ENCODE measurements at places on chromosomes 6 and 20. TPM values are rescaled to one million over a fixed set of nuclear protein-coding genes. Genes with fewer than 3 reads are reported as not detected.

DNA sequence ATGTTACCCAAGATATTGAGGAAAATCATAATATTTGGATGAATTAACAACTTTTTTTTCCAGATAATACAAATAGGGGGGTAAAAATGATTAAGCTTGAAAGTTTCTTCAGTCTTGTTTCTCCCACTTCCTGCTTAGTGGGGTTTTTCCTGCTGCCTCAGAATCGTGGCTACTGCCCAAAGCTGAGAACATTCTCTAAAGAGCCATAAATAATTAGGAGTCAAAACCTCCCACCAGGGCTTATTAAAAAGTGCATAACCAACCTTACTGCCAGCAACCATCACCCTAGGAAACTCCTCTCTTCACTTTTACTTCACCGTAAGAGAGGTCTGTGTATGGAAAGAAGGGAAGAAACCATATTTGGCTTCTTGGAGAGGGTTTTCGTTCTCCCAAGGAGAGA is 9.0 kb upstream of the LCA5 start:
- no peak overlapping the region for H3K4me3 ChIP-seq
- DNase-seq: no peak
- no peak overlapping the region for H3K27ac ChIP-seq
- H3K27me3 ChIP-seq: no peaks in the 10 kb centered on the region

DNA sequence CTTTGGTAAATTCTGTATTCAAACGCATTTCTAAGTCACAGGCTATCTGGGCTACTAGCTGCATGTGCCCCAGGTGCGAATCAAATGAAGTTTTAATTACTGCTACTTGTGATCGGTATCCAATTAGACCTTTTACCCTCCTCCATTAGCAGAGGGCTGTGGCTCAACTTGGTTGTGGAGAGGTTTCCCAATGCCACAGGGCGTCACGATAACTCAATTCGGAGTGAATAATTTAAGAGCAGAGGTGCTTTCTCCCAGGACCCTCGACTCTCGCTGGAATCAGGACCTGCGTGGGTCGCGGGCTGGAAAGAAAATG is 640 bp downstream of the SAYSD1 start:
- peaks cover 44% of the 10 kb centered on the region for H3K4me1 ChIP-seq
- peak overlapping the region; percentile 77 for H3K27ac ChIP-seq
- H3K36me3 ChIP-seq: no peaks in the 10 kb centered on the region
- DNase-seq: no peak

GRCh38 chr20:20229595-20229994 is 138.3 kb upstream of the INSM1 start:
- H3K36me3 ChIP-seq: no peaks in the 10 kb centered on the region
- H3K27me3 ChIP-seq: no peaks in the 10 kb centered on the region
- H3K4me3 ChIP-seq: no peak overlapping the region

DNA sequence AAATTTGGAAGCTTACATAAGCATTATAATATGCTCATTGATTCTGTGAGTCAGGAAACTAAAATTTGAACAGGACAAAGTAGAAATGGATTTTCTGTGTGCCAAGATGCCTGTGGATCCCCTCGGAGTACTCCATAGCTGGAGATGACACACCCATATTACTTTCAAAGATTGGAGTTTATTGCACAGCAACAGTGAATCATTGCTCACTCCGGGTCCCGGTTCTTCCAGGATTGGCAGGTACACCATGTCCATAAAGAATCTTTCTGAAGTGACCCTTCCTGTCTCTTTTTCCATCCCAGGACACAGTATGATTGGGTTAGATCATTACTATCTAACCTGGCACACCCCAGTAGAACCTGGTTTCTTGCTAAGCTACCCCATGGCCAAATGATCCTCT is 2.7 kb upstream of the BTN2A2 start:
- H3K27me3 ChIP-seq: no peaks in the 10 kb centered on the region
- H3K27ac ChIP-seq: no peak overlapping the region
- peaks cover 14% of the 10 kb centered on the region for H3K36me3 ChIP-seq
- no peak overlapping the region for H3K4me3 ChIP-seq
- peaks cover 49% of the 10 kb centered on the region for H3K4me1 ChIP-seq
- no peak for DNase-seq

DNA sequence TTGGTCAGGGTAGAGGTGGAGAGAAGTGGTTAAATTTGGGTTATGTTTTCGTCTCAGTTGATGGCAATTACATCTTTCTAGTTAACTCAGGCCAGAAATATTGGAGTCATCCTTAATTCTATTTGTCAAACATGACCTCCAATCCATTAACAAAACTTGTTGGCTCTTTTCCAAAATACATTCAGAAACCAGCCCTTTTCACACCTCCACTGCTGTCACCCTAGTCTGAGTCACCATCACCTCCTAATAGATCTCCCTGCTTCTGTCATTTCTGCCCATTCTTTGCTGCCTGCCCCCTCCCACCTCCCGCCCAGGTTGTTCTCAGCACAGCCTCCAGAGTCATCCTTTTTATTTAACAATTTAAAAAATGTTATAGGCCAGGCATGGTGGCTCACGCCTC is 3.0 kb upstream of the ABCF1 start:
- peaks cover 12% of the 10 kb centered on the region for H3K36me3 ChIP-seq
- peak overlapping the region; percentile 22 for H3K27ac ChIP-seq
- no peak for DNase-seq
- peaks cover 41% of the 10 kb centered on the region for H3K4me1 ChIP-seq
- no peaks in the 10 kb centered on the region for H3K27me3 ChIP-seq

DNA sequence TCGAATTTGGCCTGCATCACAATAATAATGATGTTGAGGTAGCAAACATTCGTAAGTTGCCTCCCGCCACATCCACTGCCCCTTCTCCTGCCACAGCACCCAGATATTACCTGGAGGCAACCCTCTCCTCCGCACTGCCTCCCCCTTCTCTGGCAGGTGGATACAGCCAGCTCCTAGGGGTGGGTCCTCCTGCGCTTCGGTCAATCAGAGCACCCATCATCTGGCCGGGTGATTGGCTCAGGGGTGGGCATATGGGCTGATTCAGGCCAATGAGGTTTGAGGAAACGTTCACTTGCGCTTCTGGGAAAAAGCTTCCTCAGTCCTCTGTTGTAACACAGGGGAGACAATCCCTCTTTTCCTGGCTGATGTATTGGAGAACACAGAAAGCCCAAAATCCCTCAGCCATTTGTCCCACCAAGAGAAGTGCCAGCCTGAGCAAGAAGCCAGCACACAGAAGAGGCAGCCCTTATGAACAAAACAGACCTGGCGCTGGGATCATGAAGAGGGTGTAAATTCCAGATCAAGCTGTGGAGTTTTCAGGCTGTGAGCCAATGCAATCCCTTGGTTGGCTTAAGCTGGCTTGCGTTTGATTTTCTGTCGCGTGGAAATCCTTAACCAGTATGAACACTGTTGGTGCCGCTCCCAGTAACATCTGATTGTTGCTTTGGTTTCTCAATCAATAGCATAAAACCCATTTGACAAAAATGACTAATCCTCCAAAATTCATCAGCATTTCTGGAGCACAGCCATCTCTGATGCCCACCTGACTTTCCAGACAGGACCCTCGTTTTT is 82.2 kb downstream of the PRDM1 start:
- no peaks in the 10 kb centered on the region for H3K27me3 ChIP-seq
- H3K27ac ChIP-seq: peak overlapping the region; percentile 99
- H3K4me3 ChIP-seq: no peak overlapping the region
- peaks cover 57% of the 10 kb centered on the region for H3K4me1 ChIP-seq
- no peak for DNase-seq

DNA sequence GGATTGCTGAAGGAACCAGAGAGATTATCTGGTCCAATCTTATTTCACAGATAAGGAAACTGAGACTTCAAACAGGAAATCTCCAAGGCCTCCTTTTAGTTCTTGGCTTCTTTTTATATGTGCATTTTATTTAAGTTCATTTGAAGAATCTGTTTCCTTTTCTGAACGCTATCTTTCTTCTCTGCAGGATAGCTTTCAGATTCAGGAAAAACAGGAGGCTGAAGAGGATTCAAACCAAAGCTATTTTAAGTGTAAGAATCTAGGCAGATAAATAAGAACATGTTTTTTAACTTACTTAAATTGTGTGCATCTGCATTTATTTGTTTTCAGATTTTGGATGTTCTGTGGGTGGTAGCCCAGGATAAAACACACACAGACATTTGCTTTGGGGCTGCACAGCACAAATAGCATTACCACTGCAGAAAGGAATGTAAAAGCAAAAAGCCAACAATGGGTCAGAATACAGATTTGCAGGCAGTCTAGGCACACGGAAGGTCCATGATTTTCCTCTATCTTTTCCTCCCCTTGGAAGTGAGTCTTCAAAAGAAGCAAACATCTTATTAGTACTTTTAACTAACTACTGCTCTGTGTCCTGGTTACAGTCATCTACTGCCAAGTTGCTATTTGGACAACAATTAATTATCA is 188.8 kb upstream of the TBX18 start:
- no peak for DNase-seq
- no peaks in the 10 kb centered on the region for H3K4me1 ChIP-seq
- H3K27me3 ChIP-seq: no peaks in the 10 kb centered on the region
- no peak overlapping the region for H3K4me3 ChIP-seq

The NANP gene
- total RNA-seq: 8.1 TPM

GRCh38 chr20:2729791-2730190 is 37.2 kb downstream of the EBF4 start:
- H3K4me3 ChIP-seq: peak overlapping the region; percentile 36
- H3K27me3 ChIP-seq: peaks cover 9% of the 10 kb centered on the region
- peaks cover 13% of the 10 kb centered on the region for H3K4me1 ChIP-seq
- peaks cover 16% of the 10 kb centered on the region for H3K36me3 ChIP-seq

- peak overlapping the region; percentile 20 for H3K4me3 ChIP-seq
- peaks cover 2% of the 10 kb centered on the region for H3K27me3 ChIP-seq
- DNase-seq: no peak
- peaks cover 6% of the 10 kb centered on the region for H3K36me3 ChIP-seq
- H3K27ac ChIP-seq: no peak overlapping the region
Observed at GRCh38 chr6:140773276-140773675, 1359.4 kb upstream of the GJE1 start.

The ATXN1 gene
- 103 TPM for total RNA-seq

GRCh38 chr6:7045331-7045730 is 62.4 kb upstream of the RREB1 start:
- H3K27ac ChIP-seq: no peak overlapping the region
- no peaks in the 10 kb centered on the region for H3K36me3 ChIP-seq
- H3K4me3 ChIP-seq: no peak overlapping the region
- no peaks in the 10 kb centered on the region for H3K27me3 ChIP-seq
- H3K4me1 ChIP-seq: no peaks in the 10 kb centered on the region

DNA sequence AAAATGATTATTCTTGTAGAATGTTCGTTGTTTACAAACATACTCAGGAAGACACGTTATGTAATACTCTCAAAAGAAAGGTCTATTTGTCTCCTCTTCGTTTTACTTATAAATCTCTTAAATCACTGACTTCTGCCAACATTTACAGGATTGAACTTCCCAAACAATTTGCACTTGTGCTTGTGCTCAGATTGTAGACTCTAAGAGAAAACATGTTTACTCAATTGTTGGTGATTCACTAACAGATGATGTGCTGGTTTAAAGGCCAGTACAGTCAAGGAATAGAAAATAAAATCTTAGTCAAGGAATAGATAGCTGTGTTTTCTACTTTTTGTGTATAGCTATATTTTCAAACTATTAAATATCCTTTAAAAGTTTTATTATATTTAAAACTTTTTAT is 172.8 kb downstream of the GJA1 start:
- H3K36me3 ChIP-seq: no peaks in the 10 kb centered on the region
- H3K4me3 ChIP-seq: no peak overlapping the region
- no peaks in the 10 kb centered on the region for H3K27me3 ChIP-seq
- DNase-seq: no peak
- no peaks in the 10 kb centered on the region for H3K4me1 ChIP-seq
- no peak overlapping the region for H3K27ac ChIP-seq

The RIPPLY2 gene
- total RNA-seq: not detected

GRCh38 chr20:24968278-24968800 is 19.3 kb downstream of the CST7 start:
- no peak for DNase-seq
- no peak overlapping the region for H3K4me3 ChIP-seq
- peaks cover 54% of the 10 kb centered on the region for H3K4me1 ChIP-seq
- H3K27ac ChIP-seq: peak overlapping the region; percentile 80
- peaks cover 56% of the 10 kb centered on the region for H3K36me3 ChIP-seq

DNA sequence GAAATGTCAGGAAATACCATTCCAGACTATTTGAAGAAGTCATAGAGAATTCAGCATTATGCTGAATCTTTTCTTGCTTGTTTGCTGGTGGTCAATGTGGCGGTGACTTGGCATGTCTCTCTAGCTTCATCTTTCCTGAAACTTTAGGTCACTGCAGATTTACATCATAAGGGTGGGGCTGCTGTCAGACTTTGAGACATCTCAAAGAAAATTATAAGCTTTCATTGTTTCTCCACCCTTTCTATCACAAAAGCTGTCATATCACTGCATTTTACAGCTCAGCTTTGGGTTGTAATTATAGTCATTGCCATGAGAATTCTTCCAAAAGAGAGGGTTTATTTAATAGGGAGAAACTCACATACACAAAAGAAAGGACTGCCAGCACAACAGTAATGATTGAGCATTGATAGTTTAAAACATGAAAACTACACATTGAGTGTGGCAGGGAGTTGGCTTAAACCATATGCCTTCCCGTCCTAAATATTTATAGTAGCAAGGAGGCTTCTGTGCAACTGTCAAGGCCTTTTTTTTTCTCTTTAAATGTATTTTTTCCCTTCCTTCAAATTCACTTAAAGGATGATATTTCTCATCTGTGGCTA is 44.7 kb upstream of the LRRC1 start:
- no peaks in the 10 kb centered on the region for H3K27me3 ChIP-seq
- no peak overlapping the region for H3K4me3 ChIP-seq
- H3K36me3 ChIP-seq: no peaks in the 10 kb centered on the region
- H3K4me1 ChIP-seq: no peaks in the 10 kb centered on the region
- DNase-seq: no peak

GRCh38 chr6:169800668-169801395 is 49.4 kb downstream of the ERMARD start:
- no peak overlapping the region for H3K27ac ChIP-seq
- peaks cover 31% of the 10 kb centered on the region for H3K4me1 ChIP-seq
- no peak for DNase-seq
- H3K27me3 ChIP-seq: peaks cover 62% of the 10 kb centered on the region
- no peak overlapping the region for H3K4me3 ChIP-seq
- H3K36me3 ChIP-seq: no peaks in the 10 kb centered on the region

DNA sequence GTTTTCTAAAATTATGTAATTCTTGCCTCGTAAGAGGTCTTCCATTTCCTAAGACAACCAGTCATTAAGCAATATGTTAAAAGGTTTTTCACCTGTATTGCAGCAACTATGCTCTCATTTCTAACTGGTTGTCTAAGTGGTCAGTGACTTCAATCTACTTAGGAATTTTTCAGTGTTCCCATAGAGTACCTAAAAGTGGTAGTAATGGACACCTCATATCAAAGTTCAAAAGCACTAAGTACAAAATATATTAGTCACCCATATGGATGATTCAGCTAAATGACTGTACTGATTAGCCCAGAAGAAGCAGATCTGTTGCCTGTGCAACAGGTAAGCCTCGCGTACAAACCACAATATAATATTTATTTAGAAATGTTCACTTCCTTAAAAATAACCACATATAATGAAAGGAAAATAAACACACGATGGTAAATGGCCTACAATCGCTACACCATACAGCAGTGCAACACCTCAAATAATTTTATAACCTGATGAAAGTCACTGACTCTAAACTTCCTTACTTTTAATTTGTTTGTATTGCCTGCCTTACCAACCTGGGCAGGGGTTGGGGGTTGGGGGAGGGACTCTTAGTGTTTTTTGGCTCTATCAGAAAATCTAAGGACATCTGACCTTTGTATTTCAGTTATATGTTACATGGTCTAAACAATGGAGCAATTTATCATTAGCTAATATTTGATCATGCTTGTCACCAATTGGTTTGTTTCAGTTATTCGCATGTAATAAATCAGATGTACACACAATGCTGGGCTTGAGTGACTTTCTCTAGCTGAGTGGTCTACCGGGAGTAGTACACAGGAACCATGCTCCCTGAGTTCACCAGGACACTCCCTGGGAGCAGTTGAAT is 105.9 kb downstream of the HIVEP2 start:
- peaks cover 50% of the 10 kb centered on the region for H3K4me1 ChIP-seq
- H3K4me3 ChIP-seq: peak overlapping the region; percentile 16
- DNase-seq: no peak
- peaks cover 11% of the 10 kb centered on the region for H3K36me3 ChIP-seq
- no peaks in the 10 kb centered on the region for H3K27me3 ChIP-seq
